Activated CD8-positive, alpha-beta memory T cell treated with anti-CD3 and anti-CD28 coated beads for 1 hour (primary cell): ENCODE measurements at places on chromosomes 6 and 20.

DNA sequence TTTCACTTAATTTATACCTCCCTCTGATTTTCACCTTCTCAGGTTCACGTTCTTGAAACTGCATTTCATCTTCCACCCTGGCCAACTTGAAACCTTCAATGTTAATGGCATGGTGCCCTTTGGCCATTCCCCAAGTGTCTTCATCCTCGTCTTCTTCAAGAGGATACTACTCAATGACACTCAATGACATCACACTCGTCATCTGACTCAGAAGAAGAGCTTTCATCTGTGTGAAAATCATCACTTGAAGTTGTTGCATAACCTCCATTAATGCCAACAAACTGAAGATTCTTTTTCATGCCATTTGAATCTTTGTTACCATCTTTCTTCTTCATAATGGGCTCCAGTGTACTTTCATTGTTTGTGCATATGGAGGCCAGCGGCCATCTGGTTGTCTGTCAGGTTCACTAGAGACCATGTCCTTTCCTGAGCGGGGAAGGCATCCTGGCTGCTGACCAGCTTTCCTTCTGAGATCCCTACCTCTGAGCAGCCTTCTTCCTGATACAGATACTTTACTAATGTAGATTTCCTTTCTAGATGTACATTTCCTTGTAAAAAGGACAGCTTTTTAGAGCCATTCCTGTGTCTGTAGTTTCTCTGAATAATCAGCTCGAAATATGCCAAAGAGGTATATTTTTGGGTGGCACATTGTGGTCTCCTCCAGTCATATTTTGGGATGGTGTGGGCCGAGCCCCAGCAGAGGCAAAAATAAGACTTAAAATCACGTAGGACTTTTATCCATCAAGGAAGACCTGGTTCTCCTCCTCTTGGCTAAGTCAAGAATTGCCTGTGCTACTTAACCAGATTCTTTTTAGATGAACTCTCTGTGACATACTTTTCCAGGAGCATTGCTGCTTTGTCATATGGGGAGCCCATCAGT, 21.3 kb downstream of the TRMT6 start:
- DNase-seq, result no peak

DNA sequence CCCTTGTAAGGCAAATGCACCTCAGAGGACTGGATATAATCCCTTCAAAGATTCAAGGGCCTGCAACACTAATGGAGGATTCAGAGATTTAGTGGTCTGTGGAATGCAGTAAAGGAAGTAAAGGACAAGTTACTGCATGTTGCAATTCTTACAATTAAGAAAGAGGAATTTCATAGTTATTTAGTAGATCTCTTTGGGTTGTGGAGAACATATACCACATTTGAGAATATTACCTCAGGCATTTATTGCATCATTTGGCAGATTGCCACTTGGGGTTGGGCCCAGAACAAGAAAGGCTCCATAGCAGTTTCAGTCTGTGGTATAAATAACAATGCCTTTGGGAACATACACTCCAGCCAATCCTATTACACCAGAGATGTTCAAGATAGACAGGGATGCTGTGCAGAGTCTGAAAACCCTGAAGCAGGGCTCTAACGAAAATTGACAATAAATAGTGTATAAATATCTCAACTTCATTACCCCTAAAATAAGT, 20.9 kb upstream of the EPM2A start:
- no peak for DNase-seq

DNA sequence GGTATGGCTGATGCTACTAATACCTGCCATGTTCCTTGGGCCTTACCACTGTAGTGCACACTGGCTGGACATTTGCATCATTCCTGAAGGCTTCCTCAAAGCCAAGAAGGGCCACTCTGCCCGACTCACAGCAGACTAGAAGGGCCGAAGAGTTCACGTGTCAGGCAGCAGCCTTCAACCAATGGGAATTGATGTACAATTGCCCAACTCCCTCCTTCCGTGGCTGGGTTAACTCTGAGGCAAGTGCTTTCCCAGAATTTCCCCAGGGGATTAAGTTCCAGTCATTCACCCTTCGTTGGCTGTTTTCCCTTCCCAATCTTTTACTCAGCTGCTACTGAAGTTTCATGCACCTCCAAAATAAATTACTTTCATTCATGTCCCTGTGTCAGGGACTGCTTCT, 29.8 kb downstream of the PSMB9 start:
- no peak for DNase-seq

DNA sequence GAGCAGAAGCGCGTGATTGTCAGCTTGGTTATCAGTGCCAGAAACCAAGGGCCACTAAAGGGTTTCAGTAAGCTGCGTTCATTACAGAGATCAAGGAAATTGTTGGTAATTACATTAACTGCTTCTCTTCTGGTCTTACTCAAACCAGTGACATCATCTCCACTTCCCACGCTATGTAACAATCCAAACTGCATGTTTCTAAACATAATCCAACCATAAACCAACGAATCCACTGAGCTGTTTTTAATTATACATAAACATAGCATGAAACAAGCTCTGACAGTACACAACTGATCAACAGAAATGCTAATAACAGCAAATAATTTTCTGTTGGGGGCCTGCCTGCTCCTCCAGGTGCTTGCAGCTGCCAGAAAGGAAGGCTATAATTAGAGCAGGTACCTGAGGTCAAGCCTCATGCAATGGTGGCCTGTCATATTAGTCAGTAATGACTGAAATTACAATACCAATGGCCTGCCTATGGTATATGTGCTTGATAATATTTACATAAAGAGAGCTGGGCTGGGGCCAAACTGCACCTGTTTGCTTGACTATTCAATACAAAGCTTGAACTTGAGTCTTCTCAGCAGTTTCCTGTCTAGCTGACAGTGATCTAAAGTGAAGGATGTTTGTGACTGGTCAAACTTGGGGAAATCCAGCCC, 40.1 kb downstream of the ILRUN start:
- no peak for DNase-seq

- no peak for DNase-seq
Observed at GRCh38 chr20:825710-826421, 7.6 kb upstream of the FAM110A start.

GRCh38 chr6:82786248-82786647, 279.4 kb downstream of the UBE3D start:
- no peak for DNase-seq

DNA sequence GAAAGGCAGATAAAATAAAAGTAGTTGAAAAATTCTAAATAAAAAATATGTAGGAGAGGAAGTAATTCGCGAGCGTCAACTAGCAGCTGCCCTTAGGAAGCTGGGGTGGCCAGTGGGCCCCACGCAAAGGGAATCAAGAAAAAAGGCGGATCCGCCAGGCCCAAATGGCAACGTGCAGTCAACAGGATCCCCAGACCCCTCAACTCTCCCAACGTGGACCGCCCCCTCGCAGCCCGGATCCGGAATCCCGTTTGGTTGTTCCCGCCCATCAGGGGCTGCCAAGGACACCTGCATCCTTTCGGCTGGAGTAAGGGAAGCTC, 296 bp downstream of the DZANK1 start:
- DNase-seq, result no peak

- no peak for DNase-seq
Observed at GRCh38 chr6:141303907-141304306, 828.8 kb upstream of the GJE1 start.

GRCh38 chr6:48147051-48147450, 36.1 kb upstream of the PTCHD4 start:
- DNase-seq, result no peak

GRCh38 chr6:112579601-112580000, 232.5 kb downstream of the RFPL4B start:
- no peak for DNase-seq

- DNase-seq, result no peak
Observed at GRCh38 chr6:68651011-68651985, 16.2 kb downstream of the ADGRB3 start.

GRCh38 chr6:111301946-111302345, 181.1 kb downstream of the REV3L start:
- no peak for DNase-seq

DNA sequence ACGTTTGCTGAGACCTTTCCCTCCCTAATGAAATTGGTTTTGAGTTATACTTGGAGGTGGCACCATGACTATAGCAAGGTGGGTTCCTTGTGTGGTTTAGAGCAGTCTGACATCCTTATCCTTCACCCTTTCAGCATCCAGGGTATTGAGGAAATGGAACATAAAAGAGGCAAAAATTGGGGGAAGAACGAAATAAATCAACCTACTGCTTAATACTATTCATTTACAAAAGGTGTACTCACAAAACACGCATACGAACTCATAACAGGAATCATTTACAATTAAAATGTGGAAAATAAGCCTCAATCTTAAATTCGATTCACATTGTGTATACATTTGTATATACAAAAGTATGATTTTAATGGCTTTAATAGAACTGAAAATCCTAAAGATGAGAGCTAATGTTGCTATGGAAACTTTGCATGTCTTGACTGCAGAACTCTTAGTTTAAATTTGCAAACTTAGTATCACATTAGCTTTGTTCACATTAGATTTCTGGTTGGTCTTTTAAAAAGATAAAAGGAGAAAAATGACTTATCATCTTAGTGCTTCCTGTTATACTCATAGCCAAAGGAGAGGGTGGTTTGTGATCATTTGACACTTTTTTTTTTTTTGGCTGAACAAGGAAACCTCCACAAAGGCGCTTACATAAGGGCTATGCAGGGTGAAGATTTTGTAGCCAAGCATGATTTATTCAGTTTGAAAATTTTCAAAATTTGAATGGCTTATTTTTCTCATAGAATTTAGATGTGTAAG, 76.1 kb upstream of the ATXN1 start:
- DNase-seq, result no peak

DNA sequence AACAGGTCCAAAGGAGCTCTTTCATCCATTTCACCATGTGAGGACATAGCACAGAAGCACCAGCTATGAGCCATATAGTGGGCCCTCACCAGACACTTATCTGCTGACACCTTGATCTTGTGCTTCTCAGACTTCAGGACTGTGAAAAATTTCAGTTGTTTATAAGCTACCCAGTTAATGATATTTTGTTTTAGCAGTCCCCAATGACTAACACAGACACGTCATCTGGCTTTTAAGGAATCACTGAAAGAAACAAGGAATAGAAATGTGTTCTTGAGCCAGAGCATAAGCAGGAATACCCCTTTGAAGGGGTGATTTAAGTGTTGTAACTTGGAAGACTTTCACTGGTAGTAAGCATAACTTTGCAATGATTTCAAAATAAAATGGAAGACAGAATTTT, 214.7 kb upstream of the PTCHD4 start:
- DNase-seq, result no peak

GRCh38 chr6:37916675-37917074, 97.1 kb downstream of the ZFAND3 start:
- DNase-seq, result no peak

DNA sequence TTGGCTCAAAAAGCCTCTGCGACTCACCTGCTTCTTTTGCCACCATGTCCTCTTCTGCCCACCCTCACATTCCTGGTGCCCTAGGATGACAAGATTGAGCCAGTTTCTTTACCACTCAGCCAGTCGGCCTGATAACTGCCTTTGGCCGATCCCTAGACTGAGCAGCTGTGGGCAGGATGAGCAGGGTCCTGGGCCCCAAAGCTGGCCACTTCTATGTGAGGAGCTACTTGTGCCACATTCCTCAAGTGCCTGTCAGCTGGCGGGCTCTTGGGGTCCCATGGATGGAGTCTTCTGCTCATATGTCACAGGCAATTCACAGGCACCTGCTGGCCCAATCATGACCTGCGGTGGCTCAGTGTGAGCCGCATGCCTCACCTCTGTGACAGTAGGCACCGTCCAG, 16.5 kb downstream of the DYNLRB1 start:
- no peak for DNase-seq

- DNase-seq, result no peak
Observed at GRCh38 chr6:151325075-151326050, 66.0 kb downstream of the ZBTB2 start.

DNA sequence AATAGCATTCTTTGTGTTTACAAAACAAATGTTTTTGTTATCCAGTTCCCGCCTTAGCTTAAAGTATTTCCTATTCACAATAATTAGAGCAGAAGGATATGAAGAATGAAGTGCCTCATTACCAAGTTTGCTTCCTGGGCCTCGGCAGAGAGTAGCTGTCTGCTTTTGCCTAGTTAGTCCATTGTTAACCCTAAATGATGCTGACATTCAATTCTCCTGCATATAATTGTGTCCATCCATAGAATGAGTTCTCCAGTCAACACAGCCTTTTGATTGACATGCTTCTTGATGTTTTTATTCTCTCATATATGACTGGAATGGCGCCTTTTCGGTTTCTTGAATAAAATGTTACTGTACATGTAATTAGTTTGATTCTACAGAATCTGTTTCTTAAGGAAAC, 100.9 kb downstream of the MYB start:
- DNase-seq, result no peak
